ENCODE measurements at places on chromosomes 16 and 17. TPM values are rescaled to one million over a fixed set of nuclear protein-coding genes. Genes with fewer than 3 reads are reported as not detected.

The ARL4D gene
- total RNA-seq = 33.8 TPM

The DYNLRB2 gene
- not detected for total RNA-seq

The NHERF2 gene
- total RNA-seq = 87.0 TPM

The ACSM5 gene
- 1.7 TPM for total RNA-seq

The NUP88 gene
- total RNA-seq = 29.2 TPM

The KRTAP9-8 gene
- not detected for total RNA-seq

The SLC38A8 gene
- total RNA-seq = not detected

The CCL8 gene
- total RNA-seq = not detected

The ST6GALNAC1 gene
- total RNA-seq = not detected

The RUNDC1 gene
- total RNA-seq = 11.3 TPM

The HOXB1 gene
- total RNA-seq = not detected

The SPN gene
- total RNA-seq = not detected

The MIS12 gene
- 16.0 TPM for total RNA-seq

The CHST5 gene
- total RNA-seq = 0.17 TPM

The TANC2 gene
- 52.1 TPM for total RNA-seq

The HBZ gene
- not detected for total RNA-seq

The LGALS9B gene
- not detected for total RNA-seq

The LLGL1 gene
- total RNA-seq = 38.7 TPM

The HS3ST6 gene
- not detected for total RNA-seq

The MMP15 gene
- 12.0 TPM for total RNA-seq

The NHERF1 gene
- total RNA-seq = 108 TPM

The CPD gene
- 78.1 TPM for total RNA-seq

The C16orf92 gene
- total RNA-seq = not detected

The CDRT15 gene
- total RNA-seq = not detected

The HID1 gene
- total RNA-seq = 4.7 TPM

The RAB34 gene
- 131 TPM for total RNA-seq

The SLFN12 gene
- 19.2 TPM for total RNA-seq
